ENCODE measurements at places on chromosomes 13 and 19.

- DNase-seq = peak; percentile 54
Measured at GRCh38 chr19:48506138-48506733, 5.4 kb downstream of the LMTK3 start.

- no peak for DNase-seq
Measured at GRCh38 chr13:89382981-89383380, 1711.8 kb downstream of the SLITRK5 start.

DNA sequence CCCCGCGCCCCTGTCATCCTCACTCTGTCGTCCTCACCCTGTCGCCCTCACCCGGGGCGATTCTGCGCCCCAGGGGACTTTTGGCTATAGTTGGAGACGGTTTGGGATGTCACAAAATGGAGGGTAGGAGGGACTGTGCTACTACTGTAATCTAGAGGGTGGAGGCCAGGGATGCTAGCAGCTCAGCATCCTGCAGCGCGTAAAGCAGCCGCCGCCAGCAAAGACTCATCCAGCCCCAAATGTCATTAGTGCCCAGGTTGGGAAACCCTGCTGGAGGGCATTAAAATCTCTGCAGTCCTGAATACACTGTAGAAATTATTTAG is 362 bp downstream of the ZNF557 start:
- no peak for DNase-seq

DNA sequence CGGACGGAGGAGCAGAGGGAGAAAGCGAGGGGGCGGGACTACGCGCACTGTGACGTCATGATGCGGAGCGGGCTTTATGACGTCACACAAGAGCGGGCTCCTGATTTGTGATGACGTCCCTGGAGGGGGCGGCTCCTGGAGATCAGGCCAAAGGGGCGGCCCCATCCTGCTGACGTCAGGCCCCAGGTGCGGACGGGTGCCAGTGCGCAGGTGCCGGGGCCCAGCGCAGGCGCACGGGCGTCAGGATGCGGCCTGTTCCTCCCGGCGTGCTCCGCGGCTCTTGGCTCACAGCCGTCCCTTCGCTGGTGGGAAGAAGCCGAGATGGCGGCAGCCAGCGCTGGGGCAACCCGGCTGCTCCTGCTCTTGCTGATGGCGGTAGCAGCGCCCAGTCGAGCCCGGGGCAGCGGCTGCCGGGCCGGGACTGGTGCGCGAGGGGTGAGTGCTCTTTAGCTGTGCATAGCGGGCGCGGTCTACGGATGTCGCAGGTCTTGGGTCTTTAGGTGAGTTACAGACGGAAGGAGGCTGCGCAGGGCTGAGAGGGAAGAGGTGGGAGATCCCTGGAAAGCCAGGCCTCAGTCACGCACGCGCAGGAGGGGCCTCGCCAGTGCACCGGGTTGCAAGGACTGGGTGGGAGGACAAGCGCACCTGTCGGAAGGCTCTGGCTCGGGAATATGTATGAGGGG is at the start of the genes EMC10 and GARIN5A:
TSS of gene EMC10 (plus strand) at position 284 of the 683 bp plus-strand sequence. CDS start at position 322, 38 bp downstream.
TSS of gene GARIN5A (minus strand) at position 625 of the 683 bp plus-strand sequence. CDS start at position 165, 460 bp downstream.
- peak; percentile 93 for DNase-seq

DNA sequence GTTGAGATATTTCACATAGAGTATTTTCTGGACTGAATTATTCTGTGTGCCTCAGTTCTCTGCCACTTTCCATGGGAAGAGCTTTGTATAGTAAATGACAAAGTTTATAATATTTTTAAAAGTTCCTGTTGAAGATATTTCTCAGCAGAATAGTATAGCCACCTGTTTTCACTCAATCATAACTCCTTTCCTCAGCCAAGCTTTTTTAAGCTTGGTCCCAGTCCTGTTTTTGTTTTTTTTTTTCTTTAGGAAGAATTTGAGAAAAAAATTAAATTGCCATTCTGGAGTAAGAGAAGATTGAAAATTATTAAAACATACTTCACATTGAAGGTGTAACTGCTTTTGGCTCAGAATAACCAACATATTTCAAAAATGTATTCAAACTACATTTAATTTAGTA is 55.5 kb downstream of the ENOX1 start:
- no peak for DNase-seq

- DNase-seq = no peak
Measured at GRCh38 chr19:29499921-29500590, 25.7 kb upstream of the VSTM2B start.

- DNase-seq = peak; percentile 85
Measured at GRCh38 chr19:49847731-49848696, 2.9 kb upstream of the PTOV1 start.

DNA sequence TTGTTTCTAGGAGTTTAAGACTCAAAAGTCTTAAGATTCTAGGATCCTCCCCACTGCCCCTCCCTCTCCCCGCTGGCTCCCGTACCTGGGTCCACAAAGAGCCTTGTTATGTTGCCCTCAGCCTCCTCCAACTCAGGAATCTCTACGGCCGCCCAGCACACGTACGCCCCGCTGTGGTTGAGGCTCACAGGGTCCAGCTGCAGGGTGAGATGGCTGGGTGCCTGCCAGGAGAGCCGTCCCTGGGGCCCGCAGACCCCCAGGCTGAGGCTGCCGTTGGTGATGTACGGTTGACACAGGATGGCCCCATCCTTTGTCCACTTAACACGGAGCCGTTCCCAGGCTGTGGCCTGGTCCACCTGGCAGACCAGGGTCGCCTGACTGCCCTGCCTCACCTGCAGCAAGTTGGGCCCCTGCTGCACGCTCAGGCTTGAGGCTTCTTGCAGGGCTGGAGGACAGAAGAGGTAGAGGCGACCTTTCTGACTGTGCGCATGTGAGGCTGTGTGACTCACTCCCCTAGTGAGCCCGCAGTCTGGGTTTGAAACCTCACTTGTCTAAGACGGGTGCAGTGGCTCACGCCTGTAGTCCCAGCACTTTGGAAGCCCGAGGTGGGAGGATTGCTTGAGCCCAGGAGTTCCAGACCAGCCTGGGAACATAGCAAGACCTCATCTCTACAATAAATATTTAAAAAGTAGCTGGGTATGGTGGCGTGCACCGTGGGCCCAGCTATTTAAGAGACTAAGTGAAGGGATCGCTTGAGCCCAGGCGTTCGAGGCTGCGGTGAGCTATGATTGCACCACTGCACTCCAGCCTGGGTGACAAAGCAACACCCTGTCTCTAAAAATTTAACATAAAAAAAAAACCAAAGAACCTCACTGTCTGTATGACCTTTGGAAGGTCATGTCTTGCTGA is 4.0 kb downstream of the TMIGD2 start:
- no peak for DNase-seq

DNA sequence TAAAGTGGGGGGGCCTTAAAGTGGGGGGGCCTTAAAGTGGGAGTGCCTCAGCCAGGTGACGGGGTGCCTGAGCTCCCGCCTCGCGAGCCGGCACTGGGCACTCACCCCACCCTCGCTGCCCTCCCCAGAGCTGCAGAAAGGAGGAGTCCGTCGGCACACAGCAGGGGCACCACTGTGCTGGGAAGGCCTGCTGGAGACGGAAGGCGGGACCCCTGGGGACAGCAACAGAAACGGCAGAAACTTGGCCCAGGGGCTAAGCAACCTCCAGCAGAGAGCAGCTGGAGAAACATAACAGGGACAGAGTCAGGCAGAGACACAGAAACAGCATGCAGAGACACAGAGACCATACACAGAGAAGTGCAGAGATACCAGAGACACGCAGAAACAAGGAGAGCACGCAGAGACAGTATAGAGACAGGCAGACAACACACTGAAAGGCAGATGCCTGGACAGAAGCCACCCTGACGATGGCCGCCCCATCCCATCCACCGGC is 7.9 kb downstream of the CFD start:
- DNase-seq = no peak

DNA sequence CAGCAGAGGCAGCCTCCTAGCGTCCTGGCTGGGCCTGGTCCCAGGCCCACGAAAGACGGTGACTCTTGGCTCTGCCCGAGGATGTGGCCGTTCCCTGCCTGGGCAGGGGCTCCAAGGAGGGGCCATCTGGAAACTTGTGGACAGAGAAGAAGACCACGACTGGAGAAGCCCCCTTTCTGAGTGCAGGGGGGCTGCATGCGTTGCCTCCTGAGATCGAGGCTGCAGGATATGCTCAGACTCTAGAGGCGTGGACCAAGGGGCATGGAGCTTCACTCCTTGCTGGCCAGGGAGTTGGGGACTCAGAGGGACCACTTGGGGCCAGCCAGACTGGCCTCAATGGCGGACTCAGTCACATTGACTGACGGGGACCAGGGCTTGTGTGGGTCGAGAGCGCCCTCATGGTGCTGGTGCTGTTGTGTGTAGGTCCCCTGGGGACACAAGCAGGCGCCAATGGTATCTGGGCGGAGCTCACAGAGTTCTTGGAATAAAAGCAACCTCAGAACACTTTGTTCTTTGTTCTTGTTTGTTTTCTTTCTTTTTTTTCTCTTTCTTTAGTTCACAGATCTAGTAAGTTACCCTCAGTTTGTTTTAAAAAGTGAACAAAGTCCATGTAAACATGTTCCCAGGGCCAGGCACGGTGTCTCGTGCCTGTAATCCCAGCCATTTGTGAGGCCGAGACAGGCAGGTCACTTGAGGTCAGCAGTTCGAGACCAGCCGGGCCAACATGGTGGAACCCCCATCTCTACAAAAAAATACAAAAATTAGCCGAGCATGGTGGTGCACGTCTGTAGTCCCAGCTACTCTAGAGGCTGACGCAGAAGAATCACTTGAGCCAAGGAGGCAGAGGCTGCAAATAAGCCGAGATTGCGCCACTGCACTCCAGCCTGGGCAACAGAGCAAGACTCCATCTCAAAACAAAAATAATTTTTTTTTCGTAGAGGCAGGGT is 10.2 kb downstream of the ANGPTL4 start:
- DNase-seq = no peak

GRCh38 chr19:57807541-57807940 is 7.2 kb downstream of the ZNF552 start:
- DNase-seq = no peak

DNA sequence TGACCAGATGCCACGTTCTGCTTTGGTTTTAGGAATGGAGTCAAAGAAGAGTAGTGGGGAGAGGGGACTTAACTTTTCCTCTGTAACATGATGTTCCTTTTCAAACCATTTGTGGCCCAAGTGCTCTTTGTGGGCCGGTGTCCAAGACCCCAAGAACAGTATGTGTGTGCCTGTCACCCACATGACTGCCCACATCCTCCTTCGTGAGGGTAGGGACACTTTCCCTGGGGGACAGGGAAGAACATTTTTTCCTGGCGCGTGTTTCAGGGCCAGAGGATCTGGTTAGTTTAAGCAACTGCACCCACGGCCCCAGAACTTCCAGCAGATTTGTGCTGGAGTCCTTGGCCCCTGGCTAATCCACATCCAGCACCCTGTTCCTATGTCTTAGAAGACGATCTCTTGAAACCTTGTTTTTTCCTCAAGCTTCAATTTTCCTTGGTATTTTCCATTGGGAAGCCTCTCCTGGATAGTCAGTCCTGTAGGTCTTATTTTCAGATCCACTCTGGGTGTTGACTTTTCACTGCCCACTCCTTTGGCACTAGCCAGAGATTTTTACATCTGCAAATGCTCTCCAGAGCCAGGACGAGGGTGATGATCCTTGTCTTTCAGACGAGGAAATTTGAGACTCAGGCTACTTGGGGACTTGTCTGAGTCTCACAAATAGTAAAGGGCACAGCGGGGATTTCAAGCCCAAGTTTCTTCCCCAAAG is 10.8 kb upstream of the CCDC97 start:
- no peak for DNase-seq

- no peak for DNase-seq
Measured at GRCh38 chr19:48509467-48510194, 2.0 kb downstream of the LMTK3 start.

- peak; percentile 54 for DNase-seq
Measured at GRCh38 chr13:29472332-29472961, 123.0 kb downstream of the SLC7A1 start.

DNA sequence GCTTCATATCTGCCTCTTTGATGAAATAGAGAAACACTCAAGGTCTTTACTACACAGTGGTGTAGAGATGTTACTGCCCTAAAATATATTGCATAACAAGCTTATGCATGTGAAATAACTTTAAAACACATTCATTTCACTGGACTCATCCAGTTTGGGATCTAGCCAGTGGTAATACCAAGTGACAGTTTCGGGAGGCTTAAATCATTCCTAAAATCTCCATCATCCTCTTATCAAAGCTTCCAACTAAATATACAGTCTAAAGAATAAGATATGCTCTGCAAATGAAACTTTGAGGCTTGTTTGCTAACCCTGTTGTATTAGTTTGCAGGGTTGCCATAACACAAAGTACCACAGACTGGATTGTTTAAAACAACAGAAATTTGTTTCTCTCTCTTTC is 52.8 kb downstream of the THSD1 start:
- DNase-seq = peak; percentile 68

DNA sequence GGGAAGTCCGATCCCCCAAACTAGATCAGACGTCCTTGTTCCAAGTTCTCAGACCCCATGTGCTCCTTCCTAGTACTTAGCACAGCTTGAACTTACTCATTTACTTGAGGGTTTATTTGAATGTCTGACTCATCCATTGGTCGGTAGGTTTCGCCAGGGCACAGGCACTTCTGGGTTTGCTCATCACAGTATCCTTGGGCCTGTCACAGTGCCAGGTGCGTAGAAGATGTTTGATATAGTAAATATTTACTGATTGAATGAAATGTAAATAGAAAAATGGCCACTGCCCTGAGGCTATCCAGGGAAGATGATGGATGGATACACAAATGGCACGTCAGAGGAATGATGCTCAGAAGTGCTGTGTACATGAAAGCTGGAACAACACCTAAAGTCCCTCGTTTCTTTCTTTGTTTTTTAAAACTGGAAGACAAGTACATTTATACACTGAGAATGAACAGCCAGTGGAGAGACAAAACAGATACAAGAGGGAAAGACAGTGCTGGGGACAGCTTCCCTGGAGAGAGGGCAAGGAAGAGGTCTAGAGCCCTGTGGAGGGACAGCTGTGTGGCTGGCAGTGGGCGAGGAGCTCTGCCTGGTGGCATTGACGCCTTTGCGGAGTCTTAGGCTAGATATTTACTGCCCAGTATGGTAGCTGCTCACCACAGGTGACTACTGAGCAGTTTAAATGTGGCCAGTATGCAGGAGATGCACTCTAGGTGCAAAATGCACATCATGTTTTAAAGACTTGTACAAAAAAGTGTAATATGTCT is 31.2 kb upstream of the KL start:
- DNase-seq = no peak

- no peak for DNase-seq
Measured at GRCh38 chr13:97100821-97101220, 106.5 kb upstream of the OXGR1 start.

DNA sequence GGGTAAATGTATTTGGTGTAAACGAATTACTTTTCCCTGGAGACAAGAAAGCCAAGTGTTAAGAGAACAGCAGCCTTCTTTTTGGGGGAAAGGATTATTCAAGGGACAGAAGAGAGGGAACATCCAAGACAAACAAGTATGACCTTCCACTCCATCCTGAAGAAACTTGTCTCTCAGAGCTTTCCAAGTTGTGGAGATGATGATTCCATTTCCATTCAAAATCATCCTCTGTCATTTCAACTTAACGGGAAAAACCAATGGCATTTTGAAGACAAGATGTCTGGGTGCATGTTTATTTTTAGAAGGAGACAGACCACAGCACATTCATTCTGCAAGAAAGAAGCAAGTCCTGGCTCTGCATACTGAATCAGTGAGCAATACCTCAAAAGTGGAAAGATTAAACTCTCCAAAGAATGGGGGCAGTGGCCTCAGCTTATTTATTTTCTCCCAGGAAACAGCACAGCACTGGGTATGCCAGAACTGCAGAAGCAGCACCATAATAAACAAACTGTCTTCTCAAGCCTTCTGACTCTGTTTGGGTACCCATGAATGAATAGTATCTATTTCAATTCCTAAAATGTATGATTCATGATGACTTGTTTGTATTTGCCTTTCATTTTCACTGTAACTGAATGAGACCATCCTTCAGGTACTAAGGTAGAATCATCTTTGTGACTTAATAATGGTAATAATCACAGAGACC is 541.0 kb downstream of the RFC3 start:
- DNase-seq = peak; percentile 89

- peak; percentile 48 for DNase-seq
Measured at GRCh38 chr19:48351341-48351752, 12.4 kb downstream of the TMEM143 start.

GRCh38 chr13:20369886-20370361 is 137.8 kb upstream of the GJB6 start:
- DNase-seq = no peak

All from fibroblast of skin of right quadriceps (primary cell).